ENCODE measurements at places on chromosomes 7 and 10.

- no peak for DNase-seq
Measured at GRCh38 chr10:62985807-62986600, 147.1 kb upstream of the NRBF2 start.

GRCh38 chr7:16368885-16369284, 52.5 kb downstream of the CRPPA start:
- no peak for DNase-seq

- DNase-seq = no peak
Measured at GRCh38 chr10:126696684-126697083, 26.2 kb upstream of the C10orf90 start.

- DNase-seq = no peak
Measured at GRCh38 chr7:151056666-151057505, 811 bp downstream of the CDK5 start.

- DNase-seq = no peak
Measured at GRCh38 chr10:70130878-70131559, 1.6 kb downstream of the AIFM2 start.

GRCh38 chr10:130723704-130724103, 587.5 kb downstream of the GLRX3 start:
- no peak for DNase-seq

- no peak for DNase-seq
Measured at GRCh38 chr10:106182542-106182941, 982.0 kb downstream of the SORCS1 start.

DNA sequence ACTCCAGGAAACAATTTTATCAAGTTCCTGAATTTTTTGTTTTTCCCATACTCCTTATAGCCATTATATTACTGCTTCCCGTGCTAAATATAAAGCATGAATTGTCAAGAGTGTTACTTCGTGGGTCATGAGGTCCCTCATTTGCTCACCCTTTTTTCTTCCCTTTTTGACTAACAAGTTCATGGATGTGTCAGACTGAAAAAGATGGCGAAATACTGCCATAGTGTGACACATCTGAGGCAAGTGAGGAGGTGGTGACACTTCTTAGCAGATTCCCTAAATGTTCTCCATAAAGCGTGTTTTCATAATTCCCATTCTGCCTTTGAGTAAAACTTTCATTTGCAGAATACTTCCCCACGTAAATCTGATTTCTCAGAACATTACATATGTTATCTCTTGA, 269.6 kb upstream of the FZD1 start:
- DNase-seq = no peak

GRCh38 chr10:80397014-80397413, 11.3 kb upstream of the PRXL2A start:
- DNase-seq = no peak

GRCh38 chr10:122264436-122264835, 6.7 kb upstream of the BTBD16 start:
- DNase-seq = no peak

GRCh38 chr10:88465765-88466164, 117.4 kb downstream of the RNLS start:
- DNase-seq = no peak

- DNase-seq = no peak
Measured at GRCh38 chr10:133110609-133111275, 23.0 kb downstream of the ADGRA1 start.

GRCh38 chr7:155992974-155993373, 180.7 kb upstream of the SHH start:
- DNase-seq = no peak

GRCh38 chr7:28802450-28802849, 155.7 kb downstream of the TRIL start:
- DNase-seq = no peak

Measured in NCI-H1092 (cell line).